ENCODE measurements at places on chromosomes 4 and X.
A peak's percentile ranks its signal among the peaks of the same experiment; 100 is the strongest.

- DNase-seq, result no peak
These were observed 264.3 kb downstream of the RAPGEF2 start for GRCh38 chr4:159366966-159367780.

DNA sequence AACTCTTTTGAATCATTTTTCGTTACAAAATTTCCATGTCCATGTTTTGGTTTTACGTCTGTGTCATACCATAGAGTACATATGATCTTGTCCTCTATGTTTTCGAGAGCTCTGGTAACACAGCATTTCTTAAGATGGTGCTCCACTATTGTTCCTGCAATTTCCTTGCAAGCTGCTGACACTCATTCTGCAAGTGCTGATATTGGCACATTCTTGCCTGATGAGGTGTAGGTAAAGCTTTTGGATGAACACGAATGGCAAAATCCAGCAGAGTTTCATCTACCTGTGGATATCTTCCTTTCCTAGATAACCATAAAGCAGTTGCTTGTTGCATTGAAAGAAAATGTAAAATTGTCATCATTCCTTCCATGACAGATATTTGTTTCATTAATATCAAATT lies 41.3 kb downstream of the MAGEB17 start:
- no peak for DNase-seq

DNA sequence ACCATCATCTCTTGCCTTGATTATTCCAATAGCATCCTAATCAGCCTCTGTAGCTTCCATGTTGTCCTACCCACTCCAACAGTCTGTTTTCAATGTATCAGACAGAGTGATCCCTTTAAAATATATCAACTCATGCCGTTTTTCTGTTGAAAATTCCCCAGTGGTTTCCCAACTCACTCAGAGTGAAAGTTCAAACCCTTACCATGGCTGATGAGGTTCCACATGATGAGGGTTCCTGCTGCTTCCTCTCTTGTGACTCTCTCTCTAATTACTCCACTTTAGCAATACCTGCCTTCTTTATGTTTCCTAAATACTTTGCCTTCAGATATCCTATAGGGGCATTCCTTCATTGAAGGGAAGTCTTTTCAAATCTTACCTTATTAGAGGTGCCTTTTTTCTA lies 334.7 kb downstream of the PPP1R2C start:
- no peak for DNase-seq

DNA sequence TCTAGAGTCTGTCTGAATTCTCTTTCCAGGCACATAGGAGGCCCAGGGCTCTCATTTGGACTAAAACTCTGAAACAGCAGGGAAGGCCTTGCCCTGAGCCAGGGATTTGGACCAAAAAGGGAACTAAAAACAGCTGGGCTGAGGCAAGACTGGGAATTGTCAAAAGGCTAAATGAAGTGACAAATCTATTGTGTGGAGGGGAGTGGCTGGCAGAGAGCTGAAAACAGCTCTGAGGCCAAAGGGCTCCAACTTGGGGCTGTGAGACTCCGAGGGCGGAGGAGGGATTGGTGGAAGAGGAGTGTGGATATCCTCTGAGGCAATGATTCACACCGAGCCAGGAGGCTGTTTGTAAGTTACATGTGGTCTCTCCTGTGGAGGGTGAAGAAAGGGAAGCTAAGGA lies 63.2 kb downstream of the PHEX start:
- DNase-seq, result no peak

DNA sequence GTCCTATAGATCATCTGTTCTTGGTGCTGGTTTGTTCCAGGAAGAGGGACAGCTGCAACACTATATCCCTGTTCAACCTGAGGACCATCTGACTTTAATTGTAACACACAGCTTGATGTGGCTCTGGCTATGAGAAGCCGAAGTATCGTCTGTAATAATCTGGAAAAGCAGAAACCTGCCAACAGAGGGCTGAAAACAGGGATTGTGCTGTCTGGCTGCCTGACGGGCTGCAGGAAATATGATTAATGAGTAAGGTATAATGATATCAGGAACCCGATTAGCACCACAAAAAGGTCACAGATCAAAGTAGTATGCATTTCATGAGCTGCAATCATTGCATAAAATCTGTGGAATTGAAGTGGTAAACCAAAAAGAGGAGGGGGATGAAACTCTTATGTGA lies 170.4 kb upstream of the MAB21L2 start:
- no peak for DNase-seq

- DNase-seq, result peak; percentile 58
These were observed 547 bp upstream of the CLGN start for GRCh38 chr4:140427919-140428471.

GRCh38 chrX:28888416-28888815 lies 301.2 kb downstream of the IL1RAPL1 start:
- no peak for DNase-seq

GRCh38 chr4:53476232-53477037 lies 99.0 kb downstream of the FIP1L1 start:
- no peak for DNase-seq

DNA sequence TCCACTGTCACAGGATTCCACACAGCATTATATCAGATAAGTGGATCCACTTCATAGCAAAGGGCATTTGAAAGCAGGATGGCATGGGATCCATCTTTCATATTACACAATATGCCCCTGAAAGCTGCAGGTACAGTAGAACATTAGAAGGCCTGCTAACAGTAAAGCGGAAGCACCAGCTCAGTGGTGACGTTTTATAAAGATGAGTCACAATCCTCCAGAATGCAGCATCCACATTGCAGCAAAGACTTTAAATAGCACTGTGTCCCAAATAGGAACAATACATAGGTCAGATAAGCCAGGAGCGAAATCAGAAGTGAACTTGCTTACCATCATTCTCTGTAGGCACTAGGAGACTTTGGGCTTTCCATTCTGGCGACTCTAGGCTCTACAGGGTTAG lies 609.5 kb upstream of the FAT1 start:
- no peak for DNase-seq

GRCh38 chr4:175106301-175106700 lies 188.1 kb downstream of the ADAM29 start:
- DNase-seq, result no peak

- DNase-seq, result no peak
These were observed 56.0 kb downstream of the GLUD2 start for GRCh38 chrX:121103381-121103780.

- DNase-seq, result no peak
These were observed 528.2 kb upstream of the FAT1 start for GRCh38 chr4:187251896-187252295.

DNA sequence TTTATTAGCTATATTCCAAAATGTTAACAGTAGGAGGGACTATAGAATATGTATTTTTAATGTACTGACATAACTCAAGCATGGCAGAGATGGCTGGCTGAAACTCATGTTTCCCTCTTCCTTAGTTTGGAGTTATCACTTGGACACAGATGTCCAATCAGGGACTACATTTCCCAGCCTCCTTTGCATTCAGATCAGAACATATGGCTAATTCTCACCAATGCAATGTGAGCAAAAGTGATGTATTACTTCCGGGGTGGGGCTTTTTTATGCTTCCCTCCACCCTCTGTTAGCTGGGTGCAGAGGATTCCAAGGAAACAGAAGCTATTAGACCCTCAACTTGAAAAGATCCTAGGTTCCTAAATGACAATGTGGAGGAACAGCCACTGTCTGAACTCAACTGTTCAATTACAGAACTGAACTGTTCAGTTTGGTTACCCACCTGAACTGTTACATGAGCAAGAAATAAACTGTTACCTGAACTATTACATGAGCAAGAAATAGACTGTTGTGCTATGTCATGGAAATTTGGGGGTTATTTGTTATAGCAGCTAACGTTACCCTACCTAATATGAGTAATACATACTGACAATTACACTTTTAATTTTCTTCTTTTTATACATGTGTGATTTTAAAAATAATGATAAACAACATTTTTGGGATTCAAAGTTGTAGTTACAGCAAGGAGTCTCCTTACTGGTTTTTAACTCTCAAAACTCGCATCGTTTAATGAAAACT lies 29.6 kb upstream of the ERVMER34-1 start:
- DNase-seq, result no peak

- DNase-seq, result no peak
These were observed at the start of gene YIPF7 for GRCh38 chr4:44651425-44651824. TSS of gene YIPF7 (minus strand) at chr4:44651625. CDS start at chr4:44650100, 1,525 bp downstream.

GRCh38 chrX:43718546-43718945 lies 62.4 kb downstream of the MAOA start:
- DNase-seq, result no peak

- peak; percentile 30 for DNase-seq
These were observed 133.9 kb downstream of the AFAP1 start for GRCh38 chr4:7805533-7806337.

DNA sequence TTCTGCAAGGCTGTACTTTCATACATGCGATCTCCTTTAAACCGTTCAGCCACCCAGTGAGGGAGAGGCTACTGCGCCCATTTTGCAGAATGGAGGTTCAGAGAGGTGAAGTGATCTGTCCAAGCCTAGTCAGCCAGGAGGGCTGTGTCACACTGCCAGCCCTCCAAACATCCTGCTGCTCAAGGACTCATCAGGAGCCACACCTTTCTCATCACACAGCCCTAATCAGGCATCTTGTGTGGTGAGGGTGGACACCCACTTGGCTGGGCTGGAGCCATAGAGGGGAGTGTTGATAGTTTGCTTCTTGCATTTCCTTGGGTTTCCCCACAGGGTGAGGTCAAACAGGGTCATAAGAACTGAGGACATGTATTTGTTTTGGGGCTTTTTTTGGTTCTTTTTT lies 5.4 kb upstream of the CXCR3 start:
- DNase-seq, result no peak

DNA sequence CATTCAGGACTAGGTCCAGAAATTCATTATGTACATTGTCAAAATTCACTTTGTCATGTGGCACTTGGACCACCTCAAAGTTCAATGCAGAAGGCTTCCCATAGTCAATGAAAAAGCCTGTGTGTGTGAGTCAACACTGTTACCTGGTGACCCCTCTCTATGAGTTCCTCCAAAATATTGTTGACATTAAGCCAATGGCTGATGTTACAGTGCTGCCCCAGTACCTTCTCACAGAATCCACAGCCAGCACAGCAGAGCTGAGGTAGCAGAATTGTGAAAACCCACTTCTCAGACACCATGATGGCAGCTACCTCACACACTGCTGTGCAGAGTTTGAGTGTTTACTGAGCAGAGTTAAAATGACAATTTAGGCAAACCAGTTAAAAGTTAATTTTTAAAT lies 22.4 kb upstream of the UGT2B4 start:
- no peak for DNase-seq

DNA sequence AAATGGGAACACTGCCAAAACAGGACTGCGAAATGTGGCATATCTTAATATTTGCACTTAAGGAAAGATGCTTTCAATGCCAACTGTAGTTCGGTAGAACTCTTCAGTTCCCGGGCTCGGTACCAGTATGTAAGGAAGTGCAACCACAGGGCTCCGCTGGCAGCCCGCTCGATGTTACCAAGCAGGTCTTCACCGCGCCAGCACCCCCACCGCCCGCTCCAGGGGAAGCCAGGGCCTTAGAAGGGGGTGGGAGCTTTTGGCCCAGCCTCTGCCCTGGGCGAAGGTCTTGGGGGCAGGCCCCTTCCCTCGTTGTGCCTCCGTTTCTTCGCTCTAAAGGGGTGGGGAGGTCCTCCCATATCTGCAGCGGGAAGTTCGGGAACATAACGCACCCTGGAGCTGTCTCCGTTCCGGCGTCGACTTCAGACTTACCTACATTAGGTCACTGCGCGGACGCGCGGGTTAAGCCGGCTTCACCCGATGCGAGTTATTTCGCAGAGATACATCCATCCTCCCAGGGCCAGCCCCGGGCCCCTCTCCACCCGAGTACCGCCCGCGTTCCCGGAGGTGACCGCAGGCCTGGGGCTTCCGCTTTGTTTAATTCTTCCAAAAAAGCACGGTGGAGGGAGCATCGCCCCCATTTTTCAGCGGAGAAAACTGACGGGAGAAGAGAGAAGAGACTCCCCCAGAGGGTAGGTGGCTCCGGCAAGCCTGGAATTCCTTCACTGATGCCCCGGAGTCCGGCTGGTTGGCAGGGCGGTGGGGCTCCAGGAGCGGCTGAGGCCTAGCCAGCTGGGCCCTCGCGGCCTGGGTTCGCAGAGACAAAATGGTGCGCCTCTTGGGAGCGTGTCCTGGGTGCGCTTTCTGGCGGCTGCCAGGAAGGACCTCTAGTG lies 1.0 kb upstream of the HMX1 start:
- no peak for DNase-seq

DNA sequence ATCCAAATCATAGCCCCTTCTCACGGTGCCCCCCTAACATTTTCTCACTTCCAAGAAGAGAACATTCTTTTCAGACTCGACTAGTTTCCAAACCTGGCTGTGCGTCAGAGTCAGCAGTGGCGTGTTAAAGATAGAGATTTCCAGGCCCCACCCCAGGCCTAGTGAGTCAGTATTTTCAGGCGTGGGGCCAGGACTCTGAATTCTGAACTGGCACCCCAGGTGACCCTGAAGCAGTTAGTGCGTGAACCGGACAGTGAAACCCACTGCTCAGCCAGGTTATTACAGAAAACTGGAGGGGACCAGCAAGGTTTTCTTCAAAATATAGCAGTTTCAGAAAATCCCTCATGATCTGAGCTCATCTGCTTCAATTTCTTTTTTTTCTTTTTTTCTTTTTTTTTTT lies 35.0 kb upstream of the BCOR start:
- DNase-seq, result no peak

GRCh38 chr4:44996276-44996845 lies 270.0 kb upstream of the GNPDA2 start:
- no peak for DNase-seq

GRCh38 chrX:41003506-41004270 lies 81.6 kb upstream of the USP9X start:
- DNase-seq, result no peak

DNA sequence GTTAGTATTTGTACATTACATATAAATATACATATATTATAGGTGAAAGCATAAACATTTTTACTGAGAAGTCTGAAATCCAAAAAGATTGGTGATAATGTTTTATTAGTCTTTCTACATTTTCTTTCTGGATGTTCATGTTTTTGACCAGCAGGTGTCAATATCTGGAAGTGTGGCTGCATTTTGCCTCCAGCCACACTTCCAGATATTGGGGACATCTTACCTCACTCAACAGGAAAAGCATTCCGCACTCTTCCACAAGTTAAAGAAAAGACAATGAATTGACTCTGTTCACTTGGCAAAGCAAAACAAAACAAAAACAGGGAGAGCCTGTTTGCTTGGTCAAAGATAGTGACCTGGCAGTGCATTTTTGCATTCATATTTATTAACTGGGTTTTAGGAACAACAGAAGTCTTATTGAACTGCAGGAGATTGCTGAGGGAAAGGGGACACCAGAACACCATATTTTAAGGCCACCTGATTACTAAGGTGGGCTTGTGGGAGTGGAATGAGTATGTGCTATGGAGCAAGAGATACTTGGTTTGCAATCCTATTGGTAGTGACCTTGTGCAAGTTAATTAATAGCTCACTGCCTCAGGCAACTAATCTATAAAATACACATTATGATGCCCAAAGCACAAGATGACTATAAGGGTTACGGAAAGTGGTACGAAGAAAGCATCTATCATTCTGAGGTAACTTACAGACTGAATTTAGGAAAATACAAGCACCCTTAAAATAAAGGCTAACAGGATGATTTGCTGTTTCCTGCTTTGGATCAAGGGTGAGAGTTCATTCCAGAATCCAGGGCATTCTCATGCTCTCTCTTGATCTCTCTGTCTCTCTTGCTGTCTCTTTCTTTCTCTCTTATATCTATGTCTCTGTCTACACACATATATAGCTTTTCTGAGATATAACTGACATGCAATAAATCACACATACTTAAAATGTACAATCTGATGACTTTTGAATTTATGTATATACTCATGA lies 389.9 kb upstream of the EMCN start:
- DNase-seq, result no peak

Measured in Panc1 (cell line).